ENCODE measurements at places on chromosomes 7 and 10. TPM values are rescaled to one million over a fixed set of nuclear protein-coding genes. Genes with fewer than 3 reads are reported as not detected.

DNA sequence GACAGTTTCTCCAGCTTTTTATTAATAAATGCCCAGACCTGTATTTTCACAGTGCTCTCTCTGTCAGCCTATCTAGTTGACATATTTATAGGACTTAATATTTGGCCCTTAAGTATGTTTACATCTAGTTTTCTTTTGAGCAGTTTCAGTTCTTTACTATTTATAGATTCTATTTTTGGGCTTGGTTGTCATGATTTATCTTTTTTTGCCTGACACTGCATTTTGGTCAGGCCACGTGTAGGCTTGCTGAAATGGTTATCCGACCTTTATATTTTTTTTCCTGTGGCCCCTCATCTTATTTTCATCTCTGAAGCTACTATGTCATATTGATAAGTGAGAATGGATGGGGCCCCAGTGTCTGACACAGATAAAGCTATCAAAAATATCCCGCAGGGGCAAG, 515.4 kb upstream of the FZD8 start:
- DNase-seq: no peak

- peak; percentile 82 for DNase-seq
Observed at GRCh38 chr10:93482145-93482834, at the start of gene MYOF. TSS of gene MYOF (minus strand) at chr10:93482334. CDS start at chr10:93482194, 140 bp downstream.

- DNase-seq: no peak
Observed at GRCh38 chr10:17004801-17005380, 124.7 kb downstream of the CUBN start.

DNA sequence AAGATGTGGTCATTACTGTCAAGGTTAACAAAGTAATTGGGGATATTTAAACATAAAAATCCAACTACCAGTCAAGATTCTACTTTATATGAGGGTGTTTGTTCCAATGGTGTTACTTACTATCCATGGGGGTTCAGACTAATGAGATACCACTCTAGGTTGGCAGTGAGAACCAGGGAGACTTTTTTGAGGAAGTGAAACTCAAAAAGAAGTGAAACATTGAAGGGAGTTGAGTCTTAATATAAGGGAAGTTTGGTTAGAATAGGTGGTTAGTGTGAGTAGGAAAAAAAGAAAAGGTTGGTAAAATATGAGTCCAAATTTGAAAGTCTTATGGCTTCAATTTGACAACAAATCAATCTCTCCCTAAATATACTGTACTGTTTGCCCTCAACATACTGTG, 123.6 kb upstream of the ANK3 start:
- DNase-seq: no peak

DNA sequence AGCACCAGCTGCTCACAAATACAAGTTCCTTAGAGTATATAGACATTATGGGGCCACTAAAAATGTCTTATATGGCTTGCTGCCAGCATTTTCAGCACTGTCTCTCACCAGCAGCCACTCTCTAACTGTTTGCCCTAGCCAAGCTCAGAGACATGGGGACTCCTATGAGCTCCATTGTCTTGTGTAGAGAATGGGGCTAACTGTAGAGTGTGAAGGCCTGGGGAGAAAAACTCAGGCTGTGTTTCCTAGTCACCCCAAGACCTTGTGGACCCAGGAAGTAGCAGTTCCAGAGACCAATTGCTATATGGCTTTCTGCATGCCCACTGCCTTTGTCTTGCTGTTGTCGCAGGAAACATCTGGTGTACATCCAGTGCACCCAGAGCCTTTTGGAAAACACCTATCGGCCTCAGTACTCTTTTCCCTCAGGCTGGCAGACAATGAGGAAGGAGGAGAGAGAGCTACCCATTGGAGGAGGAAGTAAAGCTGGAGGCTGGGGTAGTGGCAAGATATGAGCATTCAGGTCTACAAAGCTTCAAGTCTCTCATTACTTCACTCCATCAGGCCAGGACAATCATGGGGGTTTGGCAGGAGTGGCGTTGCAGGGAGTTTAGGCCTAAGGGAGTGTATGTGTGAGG, 28.4 kb downstream of the ENTPD1 start:
- DNase-seq: no peak

DNA sequence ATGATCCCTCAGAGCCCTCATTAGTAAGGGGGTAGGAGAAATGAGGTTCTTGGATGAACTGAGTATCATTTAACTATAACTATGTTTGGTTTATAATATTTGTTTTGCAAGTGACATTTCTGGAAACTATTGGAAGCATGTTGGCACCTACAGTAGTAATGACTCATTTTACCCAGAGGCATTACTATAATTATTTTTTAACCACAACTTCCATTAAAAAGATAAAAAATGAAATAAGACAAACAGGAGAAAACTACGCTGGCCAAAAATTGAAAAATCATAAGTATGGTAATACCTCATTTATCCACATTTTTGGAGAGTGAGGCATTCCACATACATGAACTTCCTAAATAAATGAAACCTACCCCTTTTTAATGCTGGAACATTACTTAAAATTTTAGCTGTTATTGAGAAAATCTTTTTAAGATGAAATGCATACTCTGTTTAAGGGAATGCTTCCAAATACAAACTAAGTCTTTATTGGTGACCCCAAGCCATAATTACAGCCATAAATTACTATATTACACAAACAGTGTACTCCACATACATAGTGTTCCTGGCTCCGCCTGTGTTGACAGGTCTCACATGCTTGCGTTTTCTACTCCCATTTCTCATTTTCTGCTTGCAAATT, 84.6 kb upstream of the CAPZA2 start:
- DNase-seq: no peak

GRCh38 chr7:158761945-158762344, 57.3 kb upstream of the NCAPG2 start:
- DNase-seq: no peak

DNA sequence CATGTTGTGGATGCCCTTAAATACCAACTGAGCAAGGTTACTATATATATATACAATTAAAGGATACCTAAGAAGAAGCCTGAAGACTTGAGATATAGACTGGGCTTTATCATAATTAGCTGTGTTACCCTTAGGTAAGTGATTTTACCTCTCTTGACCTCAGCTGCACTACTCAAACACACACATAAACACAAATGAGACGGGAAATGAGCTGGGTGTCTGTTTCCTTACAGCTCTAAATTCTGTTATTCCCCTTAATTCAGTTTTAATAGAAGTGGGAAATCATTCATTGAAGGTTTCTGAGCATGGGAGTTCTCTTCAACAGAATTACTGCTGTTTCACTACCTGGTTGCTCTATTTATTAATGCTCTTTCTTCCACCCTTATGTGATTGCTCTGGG, 60.7 kb downstream of the GBF1 start:
- no peak for DNase-seq

- DNase-seq: no peak
Observed at GRCh38 chr10:31274310-31274709, 44.7 kb upstream of the ZEB1 start.

DNA sequence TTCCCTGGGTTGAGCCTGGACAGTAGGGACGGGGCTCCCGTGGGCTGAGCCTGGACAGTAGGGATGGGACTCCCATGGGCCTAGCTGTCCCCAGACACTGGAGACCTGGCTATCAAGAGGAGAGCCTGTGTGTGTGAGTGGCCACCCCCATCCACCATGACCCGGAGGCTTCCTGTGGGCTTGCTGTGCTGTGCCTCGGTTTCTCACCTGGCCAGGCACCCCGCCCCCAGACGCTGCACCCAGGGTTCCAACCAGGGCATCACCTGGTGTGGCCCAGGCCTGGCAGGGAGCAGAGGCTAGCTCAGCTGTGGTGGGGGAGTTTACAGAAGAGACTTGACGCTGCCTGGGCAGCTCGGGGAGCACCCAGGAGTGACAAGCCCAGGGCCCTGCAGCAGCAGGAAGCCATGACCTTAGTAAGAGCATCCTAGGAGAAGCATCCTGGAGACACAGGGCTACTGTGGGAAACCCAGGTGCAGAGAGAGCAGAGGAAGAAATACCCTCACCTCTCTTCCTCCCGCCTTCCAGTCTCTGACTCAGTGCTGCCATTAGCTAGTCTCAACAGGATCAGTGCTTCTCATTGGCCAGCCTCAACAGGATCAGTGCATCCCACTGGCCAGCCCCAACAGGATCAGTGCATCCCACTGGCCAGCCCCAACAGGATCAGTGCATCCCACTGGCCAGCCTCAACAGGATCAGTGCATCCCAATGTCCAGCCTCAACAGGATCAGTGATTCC, 61.0 kb downstream of the PDGFA start:
- DNase-seq: no peak

Gene GPR26
- total RNA-seq: not detected

Gene MOSPD3
- total RNA-seq: 21.2 TPM

Gene CFTR
- total RNA-seq: not detected

Gene STEAP2
- 0.05 TPM for total RNA-seq

Gene GBX1
- total RNA-seq: not detected

Gene VSIR
- 53.8 TPM for total RNA-seq

Gene FXYD4
- not detected for total RNA-seq

Gene CBX3
- total RNA-seq: 98.9 TPM

Gene GOT1
- total RNA-seq: 14.4 TPM

Gene ZPBP
- total RNA-seq: not detected
